ENCODE measurements at places on chromosomes 16 and 17.

- DNase-seq = no peak
These were observed 681 bp upstream of the TRAP1 start for GRCh38 chr16:3718019-3718391.

GRCh38 chr17:72571813-72572396 is 451.1 kb downstream of the SOX9 start:
- DNase-seq = no peak

DNA sequence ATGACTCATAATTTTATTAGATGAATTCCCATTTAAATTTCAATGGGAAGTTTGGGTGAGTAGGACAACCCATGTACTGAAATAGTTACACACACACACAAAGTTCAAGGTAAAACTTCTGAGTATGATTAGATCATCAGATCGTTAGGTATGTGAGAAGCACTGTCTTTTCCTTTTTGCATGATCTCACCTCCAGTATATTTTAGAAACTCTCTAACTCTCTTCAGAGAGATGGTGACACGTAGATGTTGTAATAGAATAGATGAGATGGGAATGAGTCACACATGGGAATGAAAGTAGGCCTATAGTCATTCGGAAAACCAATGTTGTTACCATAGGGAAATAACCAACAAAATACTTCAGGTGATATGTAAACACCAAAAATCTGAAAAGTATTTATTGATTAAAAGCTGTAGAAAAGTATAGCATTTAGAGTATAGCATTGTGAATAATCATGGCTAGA is 22.2 kb downstream of the KRT23 start:
- DNase-seq = peak; percentile 61

- no peak for DNase-seq
These were observed 47.4 kb upstream of the JPH3 start for GRCh38 chr16:87554754-87555427.

DNA sequence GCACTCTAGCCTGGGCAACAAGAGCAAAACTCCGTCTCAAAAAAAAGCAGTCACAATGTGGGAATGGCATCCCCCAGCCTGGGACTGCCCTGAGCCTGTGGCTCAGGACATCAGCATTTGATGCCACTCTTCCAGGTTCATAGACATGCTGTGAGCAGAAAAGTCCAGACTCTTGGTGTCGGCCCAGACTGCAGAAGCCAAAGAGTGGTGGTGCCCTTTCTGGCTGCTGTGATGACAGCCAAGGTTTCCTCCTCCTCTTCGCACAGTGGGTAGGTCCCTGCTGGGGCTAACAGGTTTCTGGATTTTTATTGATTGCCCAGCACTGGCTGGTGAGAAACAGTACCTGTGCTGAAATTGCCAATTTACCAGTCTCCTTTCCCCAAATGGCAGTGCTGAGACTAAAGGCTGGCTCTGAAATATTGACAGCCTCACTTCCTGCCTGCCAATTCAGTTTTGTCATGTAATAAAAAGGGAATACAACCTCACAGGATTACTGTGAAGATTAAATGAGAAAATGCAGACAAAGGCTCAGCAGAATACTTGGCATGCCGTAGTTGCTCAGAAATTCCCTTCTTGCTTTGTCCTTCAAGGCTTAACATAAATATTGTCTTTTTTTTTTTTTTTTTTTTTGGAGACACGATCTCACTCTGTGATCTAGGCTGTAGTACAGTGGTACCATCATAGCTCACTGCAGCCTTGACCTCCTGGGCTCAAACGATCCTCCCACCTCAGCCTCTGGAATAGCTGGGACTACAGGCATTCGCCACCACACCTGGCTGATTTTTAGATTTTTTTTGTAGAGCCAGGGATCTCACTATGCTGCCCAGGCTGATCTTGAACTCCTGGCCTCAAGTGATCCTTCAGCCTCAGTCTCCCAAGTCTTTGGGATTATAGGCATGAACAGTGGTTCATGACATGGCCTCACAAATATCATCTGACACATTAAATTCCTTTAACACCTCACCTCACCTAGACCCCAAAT is 15.5 kb upstream of the UBE2G1 start:
- no peak for DNase-seq

GRCh38 chr16:61798741-61799140 is 237.5 kb downstream of the CDH8 start:
- no peak for DNase-seq

DNA sequence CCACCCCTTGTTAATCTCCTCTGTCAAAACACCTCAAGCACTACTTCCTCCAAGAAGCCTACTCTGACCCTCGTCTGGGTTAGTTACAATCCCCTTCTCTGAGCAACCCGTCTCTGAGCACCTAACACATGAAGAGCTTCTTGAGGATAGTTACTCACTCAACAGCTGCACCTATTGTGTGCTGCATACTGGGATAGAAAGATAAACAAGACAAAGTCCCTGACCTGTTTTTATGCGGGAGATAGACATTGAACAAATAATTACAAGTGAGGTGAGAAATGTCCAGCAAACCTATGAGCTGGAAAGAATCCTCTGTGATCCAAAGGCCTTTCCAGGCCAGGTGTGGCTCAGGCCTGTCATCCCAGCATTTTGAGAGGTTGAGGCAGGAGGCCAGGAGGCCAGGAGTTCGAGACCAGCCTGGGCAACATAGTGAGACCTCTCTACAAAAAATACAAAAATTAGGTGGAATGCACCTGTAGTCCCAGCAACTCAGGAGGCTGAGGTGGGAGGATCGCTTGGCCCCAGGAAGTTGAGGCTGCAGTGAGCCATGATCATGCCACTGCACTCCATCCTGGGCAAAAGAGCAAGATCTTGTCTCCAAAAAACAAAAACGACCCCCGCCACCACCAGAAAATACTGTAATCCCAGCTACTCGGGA is 5.5 kb upstream of the ZNF771 start:
- DNase-seq = no peak

- DNase-seq = no peak
These were observed 237.0 kb downstream of the HAPSTR1 start for GRCh38 chr16:9328411-9328810.

GRCh38 chr17:47188271-47188875 is 722 bp downstream of the CDC27 start:
- DNase-seq = peak; percentile 55

- no peak for DNase-seq
These were observed 250.7 kb upstream of the MYOCD start for GRCh38 chr17:12415031-12415430.

DNA sequence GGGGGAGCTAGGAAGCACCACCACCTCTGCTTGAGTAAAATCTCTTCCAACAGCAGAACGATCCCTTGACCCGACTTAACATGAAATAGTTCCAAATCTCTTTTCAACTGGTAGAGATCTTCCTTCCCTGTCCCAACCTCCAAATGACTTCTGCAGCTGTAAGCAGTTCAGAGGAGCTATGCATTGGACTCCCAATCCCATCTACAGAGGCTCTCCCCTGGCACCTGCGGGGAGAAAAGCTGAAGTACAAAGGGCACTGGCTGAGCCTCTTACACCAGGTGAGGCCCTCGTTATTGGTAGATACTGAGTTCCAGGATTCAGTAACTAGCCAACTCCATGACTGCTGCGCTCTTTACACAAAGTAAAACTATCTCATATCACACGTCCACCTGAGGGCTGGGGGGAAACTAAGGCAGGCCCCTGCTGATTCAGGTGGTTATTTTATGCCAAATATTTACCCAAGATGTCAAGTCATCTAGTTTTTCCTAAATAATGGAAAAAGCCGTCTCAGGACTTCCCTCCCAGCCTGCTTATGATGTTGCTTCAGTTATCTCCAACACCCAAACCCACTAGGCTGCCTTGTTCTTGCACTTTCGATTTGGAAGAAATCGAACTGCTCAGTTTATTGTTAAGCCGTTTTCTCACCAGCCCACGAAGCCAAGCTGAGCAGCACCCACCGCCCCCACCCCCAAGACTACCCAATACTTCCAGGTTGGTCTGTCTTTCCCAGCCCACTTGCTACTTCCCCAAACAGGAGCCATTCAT is 3.2 kb downstream of the ACTG1 start:
- DNase-seq = peak; percentile 78

DNA sequence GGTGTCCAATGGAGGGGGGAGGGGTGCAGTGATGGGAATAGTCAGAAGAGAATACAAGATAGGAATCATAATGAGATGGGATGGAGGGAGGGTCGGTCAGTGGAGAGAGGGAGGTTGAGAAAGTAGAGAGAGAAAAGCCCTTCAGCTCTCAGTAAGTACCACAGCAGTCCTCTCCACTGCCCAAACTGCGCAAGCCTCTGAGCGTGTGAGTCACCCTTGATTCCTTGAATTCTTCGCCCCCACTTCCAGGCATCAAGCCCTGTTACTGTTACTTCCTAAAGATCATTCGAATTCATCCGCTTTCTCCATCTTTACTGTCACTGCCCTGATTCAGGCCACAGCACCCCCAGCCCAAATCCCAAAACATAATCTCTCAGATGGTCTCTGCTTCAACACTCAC is 2.5 kb downstream of the GUCY2D start:
- no peak for DNase-seq

DNA sequence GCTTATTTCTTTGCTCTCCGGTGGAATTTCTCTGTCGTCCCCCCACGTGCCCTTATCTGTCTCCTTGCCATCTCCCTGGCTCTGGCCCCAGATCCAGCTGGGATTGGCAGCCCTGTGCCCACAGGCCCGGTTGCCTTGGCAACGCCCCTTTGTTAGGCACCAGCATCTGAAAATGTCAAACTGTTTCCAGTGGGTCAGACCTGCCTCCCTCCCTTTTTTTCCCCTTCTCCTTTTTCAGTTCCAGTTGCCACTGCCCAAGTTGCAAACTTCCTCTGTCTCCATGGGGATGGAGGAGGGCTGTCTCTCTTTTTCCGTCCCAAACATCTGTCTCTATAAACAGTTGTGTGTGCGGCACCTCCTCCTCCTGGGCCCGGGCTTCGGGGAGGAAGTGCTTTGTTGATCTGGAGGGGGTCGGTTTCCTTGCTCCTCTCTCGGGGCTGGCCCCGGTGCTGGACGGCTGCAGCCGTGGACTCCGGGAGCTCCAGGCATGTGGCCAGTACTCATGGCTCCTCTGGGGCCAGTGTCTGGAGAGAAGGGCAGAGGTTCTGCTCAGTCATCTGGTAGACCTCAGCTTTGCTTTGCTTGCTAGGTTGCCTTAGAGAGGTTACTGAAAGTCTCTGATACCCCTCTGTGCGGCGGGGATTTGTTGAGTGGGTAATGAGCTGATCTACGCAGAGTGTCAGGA is 35.3 kb downstream of the SOCS3 start:
- no peak for DNase-seq

GRCh38 chr16:86752582-86753175 is 174.3 kb downstream of the FOXL1 start:
- DNase-seq = no peak

GRCh38 chr16:50213939-50214519 is 52.3 kb upstream of the ADCY7 start:
- DNase-seq = peak; percentile 67

DNA sequence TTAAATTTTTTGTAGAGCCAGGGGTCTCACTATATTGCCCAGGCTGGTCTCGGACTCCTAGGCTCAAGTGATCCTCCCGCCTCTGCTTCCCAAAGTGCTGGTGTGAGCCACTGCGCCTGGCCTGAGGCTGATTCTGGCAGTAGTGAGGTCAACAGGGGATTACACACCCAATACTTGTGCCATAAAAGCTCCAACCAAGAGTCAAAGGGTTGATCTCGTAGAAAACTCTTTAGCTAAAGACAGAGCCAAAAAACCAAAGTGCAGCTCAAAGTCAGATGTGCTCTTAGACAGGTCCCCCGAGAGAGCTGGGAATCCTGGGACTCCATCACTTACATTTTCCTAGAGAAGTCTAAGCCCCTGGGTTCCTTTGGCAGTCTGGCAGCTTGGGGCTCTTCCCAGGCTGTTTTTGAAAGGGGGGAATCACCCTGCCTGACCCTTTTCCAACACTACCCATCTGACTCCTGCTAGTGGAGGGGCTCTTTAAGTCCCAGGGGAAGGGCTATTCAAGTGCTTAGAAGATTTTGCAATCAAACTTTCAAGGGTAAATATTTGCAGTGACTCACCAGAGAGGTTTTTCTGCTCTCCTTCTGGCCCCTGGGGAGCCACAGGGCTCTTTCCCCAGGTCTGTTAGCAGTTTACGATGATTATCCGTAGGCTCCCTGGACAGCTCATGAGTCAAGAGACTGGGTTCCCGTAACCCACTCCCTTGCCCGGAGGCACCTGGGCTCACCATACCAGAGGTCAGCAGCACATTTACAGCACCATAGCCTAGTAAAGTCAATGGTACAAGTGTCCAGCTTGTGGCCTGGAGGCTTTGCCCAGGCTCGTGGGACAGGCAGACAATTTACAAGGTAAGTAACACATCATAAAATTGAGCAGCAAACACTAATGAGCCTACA is 408.7 kb downstream of the SLC39A11 start:
- peak; percentile 18 for DNase-seq

DNA sequence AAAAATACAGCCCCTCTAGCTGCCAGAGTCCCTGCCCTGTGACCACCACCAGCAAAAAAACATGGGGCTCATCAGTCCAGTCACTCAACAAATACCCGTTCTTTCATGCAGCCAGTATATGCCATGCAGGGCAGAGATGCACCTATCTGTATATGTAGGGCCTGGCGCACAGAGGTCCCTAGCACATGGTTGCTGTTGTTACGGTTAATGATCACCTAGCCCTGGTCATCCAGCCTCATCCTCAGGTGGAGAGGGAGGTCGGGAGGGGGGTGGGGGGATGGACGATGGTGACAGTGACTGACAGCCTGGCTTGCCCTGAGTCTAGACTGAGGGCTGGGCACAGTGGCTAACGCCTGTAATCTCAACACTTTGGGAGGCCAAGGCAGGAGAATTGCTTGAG is 1.5 kb downstream of the SDR42E2 start:
- DNase-seq = no peak

Data from GM12865 (cell line).